BJ (cell line): ENCODE measurements at places on chromosomes 2 and 18. TPM values are rescaled to one million over a fixed set of nuclear protein-coding genes. Genes with fewer than 3 reads are reported as not detected.

GRCh38 chr18:12765126-12765525 lies 62.3 kb downstream of the PSMG2 start:
- no peak for DNase-seq

- DNase-seq: no peak
These were observed 143.1 kb downstream of the INHBB start for GRCh38 chr2:120489023-120489422.

FBLN7 gene
- 1.6 and 3.7 TPM in 2 replicates for polyA plus RNA-seq

- no peak for DNase-seq
These were observed 3.8 kb upstream of the CDKL4 start for GRCh38 chr2:39247512-39248043.

- DNase-seq: no peak
These were observed 47.1 kb downstream of the SLC40A1 start for GRCh38 chr2:189533288-189534035.

GRCh38 chr2:55965966-55966365 lies 42.4 kb upstream of the EFEMP1 start:
- no peak for DNase-seq

ZBTB7C gene
- not detected in 2 replicates for polyA plus RNA-seq

DNA sequence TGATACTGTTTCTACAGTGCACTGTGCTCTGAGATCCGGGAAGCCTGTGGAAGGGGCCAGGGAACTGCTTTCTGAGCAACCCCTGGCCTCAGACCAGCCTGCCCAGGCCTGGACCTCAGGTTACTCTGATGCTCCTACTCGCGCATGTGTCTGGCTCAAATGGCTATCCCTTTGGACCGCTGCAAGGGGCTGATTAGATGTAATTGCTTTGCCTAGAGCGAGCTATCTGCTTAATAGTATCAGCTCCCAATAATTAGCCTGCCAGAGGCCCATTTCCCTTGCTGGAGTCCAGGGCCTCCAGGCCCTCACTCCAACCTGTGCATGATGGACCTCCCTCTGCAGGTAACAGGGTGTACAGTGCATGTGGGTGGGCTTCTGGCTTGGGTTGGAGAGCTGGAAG lies 7.2 kb upstream of the KCNK3 start:
- no peak for DNase-seq

FEV gene
- polyA plus RNA-seq: not detected in 2 replicates

ICOS gene
- not detected in 2 replicates for polyA plus RNA-seq

DNA sequence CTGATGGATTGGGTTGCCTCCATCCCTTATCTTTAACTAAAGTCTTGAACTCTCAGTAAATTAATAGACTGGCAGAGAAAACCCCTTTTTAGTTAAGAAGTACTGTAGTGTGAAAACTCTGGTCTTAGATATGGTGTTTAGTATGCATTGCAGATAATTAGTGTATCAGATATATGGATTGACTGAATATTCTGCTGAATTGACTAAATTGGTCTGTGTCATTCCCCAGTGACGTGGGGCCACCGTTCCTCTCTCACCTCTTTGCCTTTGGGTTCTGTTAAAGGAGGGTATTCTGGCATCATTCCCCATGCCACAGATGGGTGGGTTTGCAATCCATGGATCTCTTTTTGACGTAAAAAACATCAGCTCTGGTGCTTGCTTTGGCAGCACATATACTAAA lies 67.1 kb upstream of the XPO1 start:
- no peak for DNase-seq

GRCh38 chr18:41845563-41845962 lies 109.5 kb upstream of the PIK3C3 start:
- no peak for DNase-seq

- DNase-seq: no peak
These were observed 9.1 kb downstream of the RND3 start for GRCh38 chr2:150478200-150478974.

GPAT2 gene
- 4.9 and 9.5 TPM in 2 replicates for polyA plus RNA-seq

LIMS3 gene
- polyA plus RNA-seq: 1.1 and 1.9 TPM in 2 replicates

DNA sequence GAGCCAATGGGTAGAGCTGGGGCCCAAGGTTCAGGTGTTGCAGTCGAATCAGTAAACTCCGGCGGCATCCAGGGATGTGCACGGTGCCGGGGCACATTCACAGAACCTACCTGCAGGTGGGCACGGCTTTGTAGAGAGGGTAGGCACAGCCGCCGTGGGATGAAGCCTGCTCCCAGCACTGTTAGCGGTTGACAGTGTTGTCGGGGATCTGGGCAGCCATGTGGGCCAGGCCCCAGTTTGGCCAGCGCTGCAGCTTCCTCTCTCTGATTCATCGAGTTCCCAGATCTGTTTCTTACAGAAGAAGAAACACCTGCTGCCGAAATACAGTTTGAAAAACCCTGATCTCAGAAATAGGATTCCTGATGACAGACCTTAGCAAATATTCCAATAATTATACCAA lies 274.8 kb downstream of the AGAP1 start:
- no peak for DNase-seq

NEDD4L gene
- polyA plus RNA-seq: 10.8 and 14.1 TPM in 2 replicates

DNA sequence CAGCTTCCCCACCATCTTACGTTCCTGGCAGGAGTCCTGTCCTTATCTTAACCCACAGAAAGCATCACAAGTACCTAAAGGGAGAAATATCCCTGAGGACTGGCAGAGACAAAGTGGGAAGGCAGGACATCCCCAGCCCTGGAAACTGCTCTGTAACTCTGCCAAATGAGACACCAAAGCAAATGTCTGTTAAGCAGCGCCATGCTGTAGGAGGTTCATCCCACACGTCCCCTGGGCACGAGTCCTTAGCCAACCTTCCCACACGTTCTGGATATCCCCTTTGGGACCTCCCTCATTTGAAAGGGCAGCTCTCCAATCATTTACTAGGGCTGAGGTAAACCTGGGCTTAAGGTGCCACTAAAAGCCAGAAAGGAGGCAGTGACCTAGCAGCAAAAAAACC lies 207.2 kb downstream of the ATAD2B start:
- DNase-seq: no peak

KLHL41 gene
- polyA plus RNA-seq: 0.15 and 0.17 TPM in 2 replicates

GRCh38 chr2:233059797-233060500 lies at the start of gene INPP5D:
TSS of gene INPP5D (plus strand) at chr2:233060342. CDS start at chr2:233060479, 137 bp downstream.
- DNase-seq: no peak

DNA sequence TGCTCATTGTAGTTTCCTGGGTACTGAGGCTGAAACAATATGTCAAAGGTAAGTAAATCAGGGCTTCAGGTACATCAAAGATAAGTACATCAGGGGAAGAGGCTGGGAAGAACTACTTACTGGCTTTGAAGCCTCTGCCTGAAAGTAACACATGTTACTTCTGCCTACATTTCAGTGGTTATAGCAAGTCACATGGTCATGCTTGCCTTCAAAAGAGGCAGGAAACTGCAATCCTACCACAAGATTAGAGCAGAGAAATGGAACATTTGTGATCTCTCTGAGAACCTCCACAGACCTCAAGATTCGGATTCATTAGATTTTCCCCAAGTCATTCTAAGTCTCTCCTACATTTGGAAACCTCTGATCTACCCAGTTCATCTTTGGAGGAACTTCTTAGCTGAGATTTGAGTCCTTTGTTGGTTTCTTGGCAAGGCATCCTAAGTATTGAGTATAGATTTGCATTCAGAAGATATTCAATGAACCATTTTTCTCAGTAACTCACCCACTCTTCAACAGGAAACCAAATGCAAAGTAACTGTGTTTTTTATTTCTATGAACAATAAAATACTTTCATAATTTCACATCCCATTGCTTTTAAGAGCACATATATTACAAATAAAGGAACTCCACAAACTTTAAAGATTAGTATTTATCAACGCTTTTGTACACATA lies 48.5 kb upstream of the CCDC195 start:
- DNase-seq: no peak

DNA sequence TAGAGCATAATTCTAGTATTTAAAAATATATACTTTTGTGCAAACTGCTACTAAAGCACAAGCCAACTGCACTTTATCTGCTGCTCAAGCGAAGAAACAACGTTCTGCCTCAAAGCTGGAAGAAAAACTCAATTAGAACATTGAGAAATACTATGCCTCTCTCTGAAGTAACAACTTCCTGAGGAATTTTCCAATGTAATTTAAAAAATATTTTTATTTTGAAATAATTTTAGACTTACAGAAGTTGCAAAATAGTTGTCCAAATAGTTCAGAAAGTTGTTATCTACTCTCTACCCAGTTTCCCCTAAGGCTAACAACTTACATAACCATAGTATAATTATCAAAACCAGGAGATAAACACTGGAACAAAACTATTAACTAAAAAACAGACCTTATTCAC lies 12.3 kb upstream of the POLI start:
- DNase-seq: no peak

DNA sequence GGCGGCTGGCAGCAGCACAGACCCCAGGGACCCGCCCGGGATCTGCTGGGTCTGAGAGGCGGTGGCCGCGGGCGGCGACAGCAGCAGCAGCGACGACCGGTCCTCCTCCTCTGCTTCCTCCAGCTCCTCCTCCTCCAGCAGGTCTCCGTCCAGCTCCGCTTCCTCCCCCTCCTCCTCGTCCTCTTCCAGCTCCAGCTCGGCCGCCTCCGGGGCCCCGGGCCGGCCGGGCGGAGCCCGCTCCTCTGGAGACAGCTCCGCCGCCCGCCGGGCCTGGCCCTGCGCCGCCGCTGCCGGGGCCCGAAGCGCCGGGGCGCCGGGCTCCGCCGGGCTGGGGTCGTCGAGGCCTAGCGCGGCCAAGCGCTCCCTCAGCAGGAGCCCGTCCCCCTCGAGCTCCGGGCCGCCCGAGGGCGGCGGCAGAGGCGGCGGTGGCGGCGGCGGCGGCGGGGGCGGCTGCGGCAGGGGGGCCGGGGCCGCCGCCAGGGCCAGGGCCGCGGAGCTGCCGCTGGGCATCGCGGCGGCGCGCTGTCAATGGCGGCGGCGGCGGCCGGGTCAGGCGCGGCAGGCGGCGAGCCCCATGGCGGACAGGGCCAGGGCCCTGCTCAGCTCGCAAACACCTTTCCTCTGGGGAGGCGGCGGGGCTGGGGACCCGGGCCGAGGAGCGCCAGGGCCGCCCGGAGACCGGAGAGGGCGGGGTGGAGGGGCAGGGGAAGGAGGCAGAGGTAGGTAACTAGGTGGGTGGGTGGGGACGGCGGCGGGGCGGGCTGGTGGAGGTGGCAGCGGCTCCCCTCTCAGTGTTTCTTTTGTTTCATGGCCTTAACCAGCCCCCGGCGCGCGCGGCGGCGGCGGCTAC lies 445 bp downstream of the MEX3C start:
- no peak for DNase-seq

DNA sequence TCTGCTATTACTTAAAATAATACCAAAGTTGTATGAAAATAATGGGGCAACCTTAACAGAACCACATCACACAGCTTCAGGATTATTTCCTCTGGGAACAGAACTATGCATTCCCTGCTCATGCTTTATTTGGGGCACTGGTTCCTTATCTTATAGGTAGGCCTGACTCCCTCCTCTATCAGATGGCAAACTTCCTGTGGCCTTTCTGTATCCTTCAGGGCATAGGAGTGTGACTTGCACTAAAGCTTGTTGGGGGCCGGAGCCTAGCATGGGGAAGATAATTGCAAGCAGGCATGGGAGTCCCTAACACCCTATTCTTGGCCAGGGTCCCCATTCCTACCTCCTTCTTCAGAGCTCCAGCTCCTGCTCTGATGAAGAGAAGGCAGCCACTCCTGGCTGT lies 167.2 kb upstream of the SERTAD2 start:
- no peak for DNase-seq

- no peak for DNase-seq
These were observed 100.1 kb downstream of the LRP1B start for GRCh38 chr2:142030735-142031134.

DNA sequence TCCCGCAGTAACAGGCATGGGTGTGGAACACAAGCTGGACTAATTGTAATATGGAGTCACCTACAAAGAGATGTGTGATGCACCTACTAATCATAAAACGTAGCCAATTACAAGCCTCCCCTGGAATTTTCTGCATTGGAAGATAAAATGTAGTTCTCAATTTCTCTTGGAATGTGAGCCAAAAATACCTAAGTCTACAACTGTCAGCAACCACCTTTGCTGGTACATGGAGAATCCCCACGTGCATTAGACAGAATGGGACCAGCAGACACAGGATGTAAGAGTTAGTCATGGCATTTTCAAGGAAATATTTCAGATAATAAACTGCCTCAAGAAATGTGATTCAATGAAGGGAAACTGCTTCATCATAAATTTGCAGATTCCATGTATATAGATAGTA lies 85.6 kb upstream of the DCC start:
- no peak for DNase-seq

DNA sequence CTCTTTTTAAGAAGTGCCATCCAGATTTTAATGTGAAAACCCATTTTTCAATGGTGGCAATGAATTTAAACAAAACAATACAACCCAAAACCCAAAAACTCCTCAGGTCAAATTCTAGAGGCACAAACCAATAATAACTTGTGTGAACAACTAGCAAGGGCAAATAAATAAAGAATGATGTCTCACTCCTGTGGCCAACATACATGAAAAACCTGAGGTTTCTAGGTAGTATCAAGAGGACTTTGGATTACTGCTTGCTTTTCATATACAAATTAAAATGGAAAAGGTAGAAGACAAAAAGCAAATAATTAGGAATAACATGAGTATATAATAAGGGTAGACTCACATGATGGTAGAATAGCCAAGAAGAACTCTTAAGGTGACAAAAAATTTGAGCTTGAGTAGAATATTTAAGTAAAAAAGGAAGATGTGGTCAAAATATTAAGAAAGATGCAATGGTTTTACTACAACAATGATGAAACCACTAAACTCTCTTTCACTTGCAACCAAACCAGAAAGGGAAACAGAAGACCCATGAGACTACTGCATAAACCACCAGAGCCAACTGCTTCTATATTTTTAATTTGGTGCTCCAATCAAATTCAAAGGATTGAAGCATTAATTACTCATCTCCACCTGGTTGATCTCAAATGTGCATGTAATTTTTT lies 53.5 kb downstream of the DARS1 start:
- no peak for DNase-seq

TFPI gene
- polyA plus RNA-seq: 10.9 and 28.2 TPM in 2 replicates

COL4A4 gene
- 0.33 and 0.36 TPM in 2 replicates for polyA plus RNA-seq

DNA sequence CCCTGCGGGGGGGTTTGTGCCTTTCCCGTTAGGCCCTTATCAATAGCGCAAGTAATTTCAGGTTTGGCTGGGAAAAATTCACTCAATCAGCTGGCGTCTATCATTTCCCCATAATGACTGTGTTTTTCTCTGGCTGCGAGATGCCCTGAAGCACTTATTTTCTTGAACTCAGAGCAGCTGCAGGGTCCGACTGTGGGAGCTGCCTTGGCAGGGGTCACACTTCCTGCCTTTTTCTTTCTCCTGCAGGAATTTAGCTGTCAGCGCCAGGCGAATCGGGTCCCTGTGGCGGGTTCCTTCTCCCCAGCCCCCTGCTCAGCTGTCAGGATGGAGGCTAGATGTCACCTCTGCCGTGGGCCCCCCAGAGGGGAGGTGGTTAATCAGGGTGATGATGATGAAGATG lies 81.3 kb upstream of the HPCAL1 start:
- no peak for DNase-seq

FAM237A gene
- polyA plus RNA-seq: not detected in 2 replicates

OTOF gene
- polyA plus RNA-seq: 0.10 and 0.16 TPM in 2 replicates

DNA sequence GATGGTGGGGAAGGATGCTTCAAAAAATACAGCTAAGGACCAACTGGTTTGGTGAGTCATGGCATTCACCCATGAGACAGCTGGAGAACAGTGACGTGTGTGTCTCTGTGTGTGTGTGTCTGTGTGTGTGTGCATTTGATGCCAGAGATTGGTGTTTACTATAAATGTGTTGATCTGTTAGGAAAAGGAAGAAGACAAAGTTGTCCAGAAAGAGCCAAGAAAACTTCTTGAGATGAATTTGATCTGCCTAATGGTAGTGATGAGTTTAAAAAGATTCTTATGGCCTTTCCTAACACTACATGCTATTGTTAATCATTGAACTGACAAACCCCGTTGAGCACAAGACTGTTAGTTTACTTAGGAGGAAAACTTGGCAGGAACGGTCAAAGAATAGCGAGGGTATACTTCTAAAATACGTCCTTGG lies 36.4 kb upstream of the IL1R1 start:
- no peak for DNase-seq
